ENCODE measurements at places on chromosomes 1 and 21.

GRCh38 chr21:46124926-46125845, 27.3 kb downstream of the COL6A2 start:
- peak; percentile 1 for DNase-seq

DNA sequence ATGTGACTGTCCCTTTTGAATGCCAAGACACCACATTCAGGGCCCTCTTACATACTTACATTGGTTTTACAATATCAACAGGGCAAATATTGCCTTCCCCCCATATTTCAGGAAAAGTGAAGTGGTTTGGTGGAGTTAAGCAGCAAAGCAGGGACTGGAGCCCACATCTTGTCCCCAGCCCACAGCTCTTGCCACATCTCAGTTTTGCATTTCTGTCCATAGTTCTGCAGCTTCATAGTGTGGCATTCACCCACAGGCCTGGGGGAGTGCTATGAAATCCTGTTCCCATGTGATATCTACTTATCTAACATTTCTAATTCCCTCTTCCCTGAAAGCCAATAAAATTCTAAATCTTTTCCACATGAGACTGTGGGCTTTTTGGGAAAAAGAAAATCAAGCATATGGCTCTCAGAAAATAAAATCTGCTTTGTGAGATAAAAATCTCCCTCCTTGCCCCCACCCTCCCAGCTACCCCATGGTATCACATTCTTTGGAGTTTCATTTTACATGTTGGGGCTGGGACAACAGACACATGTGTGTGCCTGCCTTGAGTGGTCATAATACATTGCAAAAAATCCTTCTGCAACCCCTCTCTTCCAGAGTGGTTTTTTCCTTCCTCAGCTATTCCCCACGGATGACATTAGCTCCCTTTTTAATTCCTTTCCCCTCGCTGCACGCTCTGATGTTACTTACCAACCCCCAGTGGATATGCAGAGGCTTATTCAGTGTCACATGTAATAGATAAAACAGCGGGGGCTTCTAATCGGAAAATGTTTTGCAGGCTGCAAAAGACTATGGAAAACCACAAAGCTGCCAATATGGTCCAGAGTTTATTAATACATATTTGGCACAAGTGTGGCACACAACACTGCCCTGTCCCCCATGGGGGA, 20.5 kb upstream of the CD2 start:
- DNase-seq = no peak

- DNase-seq = no peak
Observed at GRCh38 chr21:28294051-28294450, 698.6 kb downstream of the LTN1 start.

- no peak for DNase-seq
Observed at GRCh38 chr1:66503841-66504470, 30.0 kb upstream of the SGIP1 start.

GRCh38 chr1:213883618-213884017, 104.2 kb upstream of the PROX1 start:
- no peak for DNase-seq

- no peak for DNase-seq
Observed at GRCh38 chr21:42775123-42775522, 104.2 kb downstream of the WDR4 start.

DNA sequence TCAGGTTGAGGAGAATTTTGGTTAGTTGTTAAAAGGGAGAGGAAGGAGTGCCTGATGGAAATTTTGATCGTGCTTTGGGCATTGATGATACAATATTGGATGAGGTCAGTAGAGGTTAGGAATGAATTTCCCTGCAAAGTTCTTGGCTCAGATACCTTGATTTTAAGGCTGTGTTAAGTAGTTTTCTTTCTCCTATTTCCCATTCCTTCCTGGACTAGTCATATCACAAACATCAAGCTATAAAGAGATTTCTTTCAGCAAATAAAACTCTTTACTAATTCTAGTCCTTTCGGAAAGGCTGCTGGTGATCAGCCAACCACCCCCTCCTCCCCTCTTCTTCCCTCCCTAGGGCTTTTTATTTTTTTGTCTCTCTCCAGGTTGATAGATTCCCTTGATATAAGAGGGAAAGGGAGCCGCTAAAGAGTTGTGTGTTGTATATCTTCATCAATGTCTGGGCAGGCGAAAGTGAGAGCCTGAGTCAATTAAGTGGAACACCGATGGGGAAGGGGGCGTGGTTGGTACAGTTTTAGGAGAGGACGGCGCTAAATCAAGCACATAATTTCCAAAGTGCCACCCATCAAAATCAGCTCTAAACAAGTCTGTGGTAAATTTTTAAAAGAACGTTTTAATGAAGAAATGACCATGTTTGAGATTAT, 100.1 kb upstream of the PLXNA2 start:
- no peak for DNase-seq

All from activated T-helper 1 cell treated with anti-CD3 and anti-CD28 coated beads, Interleukin-2, amount 50 U/mL, for 16 hours (primary cell).